Stimulated activated CD4-positive, alpha-beta T cell treated with anti-CD3 and anti-CD28 coated beads, Interleukin-15, amount 100 ng/mL, for 1 hour (primary cell): ENCODE measurements at places on chromosomes 6 and 20.

DNA sequence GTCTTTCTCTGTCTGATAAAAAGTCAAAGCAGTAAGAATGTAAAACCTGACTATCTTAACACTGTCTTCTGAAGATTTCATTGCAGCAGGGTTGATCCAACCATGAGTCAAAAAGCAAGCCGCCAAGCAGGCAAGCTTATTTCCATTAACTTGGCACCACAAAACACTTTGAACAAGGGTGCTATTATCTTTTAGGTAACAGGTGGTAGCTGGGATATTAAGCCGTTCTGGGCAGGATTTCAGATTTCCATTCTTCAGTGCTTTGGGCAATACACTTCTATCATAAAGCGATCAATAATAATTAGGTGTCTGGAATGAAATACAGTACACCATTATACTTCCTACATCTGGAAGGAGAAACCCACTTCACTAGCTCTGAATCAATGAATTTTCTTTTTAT lies 181.9 kb downstream of the TBC1D7 start:
- DNase-seq = no peak

DNA sequence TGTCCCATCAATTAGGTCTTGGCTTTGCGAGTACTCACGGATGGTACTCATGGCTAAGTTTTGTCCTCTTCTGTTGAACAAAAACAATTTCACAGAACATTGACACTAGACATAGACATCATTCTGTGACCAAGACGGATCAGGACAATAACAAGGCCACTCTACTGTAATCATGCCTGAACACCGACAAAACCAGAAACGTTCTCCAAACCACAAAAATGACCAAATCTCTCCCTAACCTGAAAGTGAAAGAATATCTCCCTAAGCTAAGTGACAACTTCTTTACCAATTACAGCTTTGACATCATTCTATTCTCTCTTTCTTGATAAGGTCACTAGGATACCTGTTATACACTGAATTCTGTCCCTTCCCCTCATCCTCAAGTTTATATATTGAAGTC lies 40.0 kb upstream of the SLC2A12 start:
- DNase-seq = no peak

DNA sequence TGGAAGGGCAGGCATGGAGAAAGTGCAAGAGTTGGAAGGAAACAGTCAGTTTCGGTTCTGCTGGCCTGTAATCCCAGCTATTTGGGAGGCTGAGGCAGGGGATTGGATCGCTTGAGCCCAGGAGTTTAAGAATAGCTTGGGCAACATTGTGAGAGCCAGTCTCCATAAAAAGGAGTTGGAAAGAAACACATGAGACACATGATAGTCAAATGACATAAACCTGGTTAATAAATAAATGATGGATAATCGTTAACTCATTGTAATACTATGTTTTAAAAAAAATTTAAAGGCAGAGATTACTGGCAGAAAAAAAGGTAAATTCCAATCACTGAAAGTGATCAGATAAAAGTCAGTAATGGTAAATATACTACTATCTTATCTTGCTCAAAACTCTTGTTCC lies 37.2 kb upstream of the PHACTR1 start:
- DNase-seq = no peak

DNA sequence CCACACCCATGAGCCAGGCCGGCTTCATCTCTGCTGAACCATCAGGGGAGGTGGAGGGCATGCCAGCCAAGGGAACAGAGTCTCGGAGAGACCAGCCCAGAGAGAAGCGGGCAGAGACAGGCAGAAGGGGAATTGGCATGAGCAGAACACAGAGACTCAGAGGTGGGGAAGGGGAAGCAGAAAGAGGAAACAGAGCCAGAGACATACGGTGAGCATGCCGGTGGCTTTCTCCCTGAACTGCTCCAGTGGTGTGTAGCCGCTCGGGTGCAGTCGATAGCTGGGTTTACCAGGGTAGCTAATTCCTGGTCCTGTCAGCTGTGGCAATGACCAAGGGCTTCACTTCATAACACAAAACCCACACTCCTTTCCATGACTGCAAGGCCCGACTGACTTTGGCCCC lies 83.6 kb upstream of the CCDC167 start:
- DNase-seq = no peak

- no peak for DNase-seq
Measured at GRCh38 chr6:10409731-10410206, 5.1 kb downstream of the TFAP2A start.

DNA sequence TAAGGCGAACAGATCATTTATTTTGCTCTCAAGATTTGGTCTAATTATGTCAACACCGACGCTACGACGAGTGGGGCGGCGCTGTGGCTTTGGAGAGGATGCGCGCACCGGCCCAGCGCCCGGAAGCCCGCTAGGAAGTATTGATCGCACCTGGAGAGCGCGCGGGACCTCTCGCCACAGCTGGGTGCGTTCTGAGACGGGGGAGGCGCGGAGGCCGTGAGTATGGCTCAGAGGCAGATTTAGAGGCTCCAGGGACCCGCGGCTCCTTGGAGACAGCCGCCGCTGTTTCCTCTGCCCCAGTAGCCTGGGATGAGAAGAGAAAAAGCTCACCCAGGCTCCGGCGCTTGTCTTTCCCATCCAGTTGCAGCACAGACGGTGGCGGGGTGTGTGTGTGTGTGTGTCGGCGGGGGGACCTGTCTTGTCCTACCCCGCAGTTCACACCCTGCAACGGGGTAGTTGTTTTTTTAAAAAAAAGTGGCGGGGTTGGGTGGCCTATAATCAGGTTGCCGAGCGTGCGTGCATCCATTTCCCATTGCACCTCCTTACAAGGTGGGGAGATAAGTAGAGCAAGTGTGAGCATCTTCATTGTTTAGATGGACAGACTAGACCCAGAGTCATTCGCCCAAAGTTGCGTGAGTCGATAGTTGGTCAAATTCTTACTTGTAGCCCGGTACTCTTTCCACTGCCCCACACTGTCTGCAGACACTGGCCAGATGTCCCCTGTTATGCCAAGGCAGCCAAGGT lies 11.2 kb downstream of the TFAP2D start:
- no peak for DNase-seq
